ENCODE measurements at places on chromosomes 6 and 20.
A peak's percentile ranks its signal among the peaks of the same experiment; 100 is the strongest.

DNA sequence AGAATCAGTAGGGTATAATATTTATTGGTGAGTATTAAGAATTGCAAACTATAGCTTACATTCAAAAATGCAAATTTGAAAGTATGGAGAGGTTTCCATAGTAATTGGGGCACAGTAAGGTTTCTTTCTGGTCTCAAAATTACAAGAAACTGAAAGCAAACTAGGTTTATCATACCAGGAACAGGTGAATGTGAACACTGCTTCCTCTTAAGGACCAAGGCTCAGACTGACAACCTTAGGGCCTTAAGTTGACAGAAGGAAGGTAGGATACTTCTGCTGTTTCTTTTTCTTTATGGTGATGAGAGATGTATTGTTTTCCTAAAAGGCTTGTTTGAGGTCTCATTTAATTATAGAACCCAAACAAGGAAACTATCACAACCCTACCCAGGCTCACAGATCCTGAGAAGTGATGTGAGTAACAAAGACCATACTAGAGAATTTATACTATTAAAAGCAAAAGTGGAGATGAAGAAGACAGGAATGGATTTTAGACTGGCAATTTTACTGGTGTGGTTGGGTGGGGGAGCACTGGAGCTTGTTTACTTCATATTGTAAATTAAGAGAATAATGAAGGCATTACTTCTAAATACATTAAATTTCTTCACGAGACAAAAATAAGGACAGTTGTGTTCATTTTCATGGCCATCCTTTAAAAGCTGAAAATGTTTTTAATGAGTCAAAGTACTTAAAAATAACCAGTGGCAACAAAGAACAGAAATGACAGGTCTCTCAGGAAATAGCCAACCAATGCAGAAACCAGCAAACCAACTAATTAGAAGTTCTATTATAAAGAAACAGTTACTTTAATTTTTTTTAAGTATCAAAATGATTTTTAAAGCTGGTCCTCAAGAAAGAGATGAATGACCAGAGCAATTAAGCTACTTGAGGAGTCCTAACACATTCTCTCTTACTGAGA is 21.3 kb downstream of the STAU1 start:
- DNase-seq = no peak

DNA sequence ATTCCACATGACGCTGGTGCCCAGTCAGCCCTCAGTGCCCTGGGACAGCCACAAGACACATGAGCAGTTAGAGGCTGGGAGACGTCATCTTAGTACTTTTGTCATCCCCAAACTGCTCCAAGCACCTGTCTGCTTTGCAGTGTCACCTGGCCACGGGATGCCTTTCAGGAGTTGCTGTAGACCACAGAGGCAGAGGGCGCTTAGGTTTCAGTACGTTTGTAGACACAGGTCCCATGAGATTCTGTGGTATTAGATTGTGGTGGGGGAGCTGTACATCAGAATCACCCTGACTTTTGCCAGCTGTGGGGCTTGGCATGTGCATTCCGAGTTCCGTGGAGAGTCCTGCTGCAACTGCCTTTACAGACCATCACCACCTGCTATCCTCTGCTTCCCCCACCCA is 16.7 kb downstream of the MAVS start:
- no peak for DNase-seq

- DNase-seq = no peak
These were observed 11.7 kb downstream of the MMP24 start for GRCh38 chr20:35238170-35238569.

DNA sequence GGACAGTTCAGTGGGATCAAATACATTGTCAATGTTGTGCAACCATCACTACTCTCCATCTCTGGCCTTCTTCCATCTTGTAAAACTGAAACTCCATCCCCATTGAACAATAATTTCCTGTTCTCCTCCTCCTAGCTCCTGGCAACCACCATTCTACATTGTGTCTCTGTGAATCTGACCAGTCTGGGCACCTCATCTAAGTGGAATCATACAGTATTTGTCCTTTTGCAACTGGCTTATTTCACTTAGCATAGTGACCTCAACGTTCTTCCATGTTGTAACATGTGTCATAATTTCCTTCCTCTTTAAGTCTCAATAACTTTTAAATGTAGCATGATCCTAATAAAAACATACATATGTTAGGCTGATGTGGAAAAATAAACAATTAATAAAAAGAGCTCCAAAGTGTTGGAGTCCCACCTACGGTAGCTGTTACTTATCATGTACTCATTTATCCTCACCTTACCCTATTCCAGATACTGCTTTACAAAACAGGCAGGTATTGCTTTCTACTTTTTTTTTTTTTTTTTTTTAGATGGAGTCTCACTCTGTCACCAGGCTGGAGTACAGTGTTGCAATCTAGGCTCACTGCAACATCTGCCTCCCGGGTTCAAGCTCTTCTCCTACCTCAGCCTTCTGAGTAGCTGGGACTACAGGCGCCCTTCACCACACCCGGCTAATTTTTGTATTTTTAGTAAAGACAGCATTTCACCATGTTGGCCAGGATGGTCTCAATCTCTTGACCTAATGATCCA is 91.9 kb downstream of the TNFAIP3 start:
- no peak for DNase-seq

GRCh38 chr6:53986165-53986720 is 125.0 kb upstream of the MLIP start:
- peak; percentile 77 for DNase-seq

- DNase-seq = no peak
These were observed 105.5 kb downstream of the ARMC2 start for GRCh38 chr6:108953681-108954080.

DNA sequence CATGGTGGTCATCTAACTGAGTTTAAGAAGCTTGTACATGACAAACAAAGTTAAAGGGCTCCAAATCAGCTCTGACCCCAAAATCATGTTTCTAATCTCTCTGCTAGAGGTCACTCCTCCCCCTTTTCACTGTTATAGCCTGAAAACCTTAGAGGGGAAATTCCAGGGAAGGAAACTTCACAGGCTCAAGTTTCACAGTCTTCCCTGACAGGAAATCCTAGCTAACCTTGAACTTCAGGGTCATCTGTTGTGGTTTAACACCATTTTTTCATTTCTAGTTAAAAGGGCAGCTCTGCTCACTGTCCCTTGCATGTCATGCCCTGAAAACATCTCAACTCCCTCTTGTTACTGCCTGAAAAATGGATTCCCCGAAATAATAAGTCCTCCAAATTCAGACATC is 104.4 kb upstream of the BMP2 start:
- no peak for DNase-seq

- no peak for DNase-seq
These were observed 2.4 kb downstream of the CSTL1 start for GRCh38 chr20:23441850-23442313.

- no peak for DNase-seq
These were observed 403.1 kb downstream of the BTBD9 start for GRCh38 chr6:38236631-38237030.

GRCh38 chr6:15392182-15392581 is 146.3 kb downstream of the JARID2 start:
- no peak for DNase-seq

DNA sequence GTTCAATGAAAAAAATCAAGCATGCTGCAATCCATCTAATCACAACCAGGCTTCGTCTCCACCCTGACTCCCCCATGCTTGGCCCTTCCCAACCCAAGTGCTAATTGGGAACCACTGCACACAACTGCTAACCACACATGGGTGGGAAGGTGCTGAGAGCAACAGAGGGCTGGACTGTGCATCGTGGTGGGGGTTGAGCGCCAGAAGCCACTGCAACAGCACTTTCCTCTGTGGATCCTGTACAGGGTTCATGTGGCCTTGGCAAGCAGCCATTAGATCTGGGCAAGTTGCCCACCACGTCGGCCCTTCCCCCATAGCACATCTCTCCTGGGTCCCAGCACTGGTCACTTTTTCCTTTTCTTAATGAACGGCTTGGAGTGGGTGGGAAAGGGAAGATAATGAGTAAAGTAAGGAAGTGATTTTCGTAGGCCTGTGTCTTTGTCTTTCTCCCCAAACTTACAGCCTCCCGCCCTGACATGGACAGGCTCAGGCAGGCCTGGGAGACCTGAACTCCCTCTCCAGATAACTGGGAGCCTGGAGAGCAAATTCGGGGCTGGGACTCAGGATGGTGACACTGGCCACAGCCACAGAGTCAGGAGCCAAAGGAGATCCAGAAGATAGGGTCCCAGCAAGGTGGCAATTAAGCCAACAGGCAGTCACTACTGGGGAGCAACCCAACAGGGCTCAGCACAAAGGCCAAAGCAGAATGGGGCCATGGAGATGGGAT is 34.4 kb upstream of the MRPS10 start:
- DNase-seq = no peak

DNA sequence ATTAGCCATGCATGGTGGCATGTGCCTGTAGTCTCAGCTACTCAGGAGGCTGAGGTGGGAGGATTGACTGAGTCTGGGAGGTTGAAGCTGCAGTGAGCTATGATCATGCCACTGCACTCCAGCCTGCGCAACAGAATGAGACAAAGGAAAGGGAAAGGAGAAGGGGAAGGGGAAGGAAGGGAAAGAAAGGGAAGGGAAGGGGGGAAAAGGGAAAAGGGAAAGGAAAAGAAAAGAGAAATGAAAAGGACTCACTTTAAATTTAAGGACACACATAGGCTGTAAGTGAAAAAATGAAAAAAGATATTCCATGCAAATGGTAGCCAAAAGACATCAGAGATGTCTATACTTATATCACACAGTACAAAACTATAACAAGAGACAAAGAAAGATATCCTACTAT is 74.2 kb downstream of the COL21A1 start:
- DNase-seq = no peak

DNA sequence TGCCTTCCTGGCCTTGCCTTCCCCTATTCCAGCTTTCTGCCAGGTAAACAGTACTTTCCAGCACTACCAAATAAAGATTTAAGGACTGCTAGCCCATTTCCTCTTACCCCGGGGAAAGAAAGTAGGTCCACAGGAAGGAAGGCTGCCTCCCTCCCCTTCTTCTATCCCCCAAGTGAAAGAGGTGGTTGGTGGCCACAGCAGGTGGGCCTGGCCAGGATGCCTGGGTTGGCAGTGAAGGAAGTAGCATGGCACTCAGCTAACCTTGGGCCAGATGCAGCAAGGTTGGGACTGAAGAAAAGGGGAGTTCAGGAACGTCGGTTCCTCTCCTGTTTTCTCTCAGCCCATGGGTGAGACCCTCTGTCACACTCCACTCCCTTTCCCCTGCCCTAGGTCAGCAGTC is 8.9 kb downstream of the NFKBIL1 start:
- DNase-seq = no peak

GRCh38 chr6:101711518-101711917 is 318.0 kb downstream of the GRIK2 start:
- DNase-seq = no peak

DNA sequence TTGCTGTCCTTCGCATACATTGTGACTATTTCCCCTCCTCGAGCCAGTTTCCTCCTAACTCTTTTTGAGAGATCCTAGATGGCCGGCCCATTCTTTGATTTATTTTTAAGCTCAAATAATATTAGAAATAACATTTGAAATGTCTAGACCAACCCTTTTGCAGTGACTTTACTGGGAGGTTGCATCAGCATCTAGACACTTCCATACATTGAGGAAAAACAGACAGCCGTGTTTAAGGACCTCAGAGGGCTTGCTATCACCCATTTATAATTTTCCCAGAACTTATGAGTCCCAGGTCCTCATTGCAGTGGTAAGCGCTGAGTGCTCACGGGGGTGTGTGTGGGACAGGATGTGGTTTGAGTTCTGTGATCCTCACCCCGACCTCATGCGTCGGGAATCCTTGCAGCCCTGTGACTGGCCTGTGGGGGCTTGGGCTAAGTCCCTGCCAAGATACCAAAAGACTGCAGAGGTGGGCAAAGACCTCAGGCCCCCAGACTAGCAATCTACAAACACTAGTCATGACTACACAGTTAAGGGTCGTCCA is at the start of gene GPX5:
Gene GPX5 (plus strand): TSS at position 386 of the 544 bp plus-strand sequence. CDS start 133 bp downstream, at position 519.
- DNase-seq = no peak

DNA sequence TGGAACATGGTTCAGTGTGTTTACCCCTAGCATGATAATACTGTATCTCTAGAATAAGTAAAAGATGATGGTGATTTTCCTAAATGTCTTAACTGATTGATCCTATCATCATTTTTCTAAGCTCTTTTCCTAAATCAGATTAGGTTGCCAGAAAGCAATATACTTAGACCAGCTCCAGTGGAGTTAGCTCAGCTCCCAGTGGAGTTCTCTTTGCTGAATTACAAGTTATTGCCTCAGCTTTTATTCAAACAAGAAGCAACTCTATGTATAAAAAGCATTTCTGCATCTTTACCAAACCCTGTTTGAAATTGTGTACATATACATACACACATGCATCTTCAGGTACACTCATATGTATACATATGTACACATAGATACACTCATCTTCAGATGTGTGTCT is 44.9 kb downstream of the SNX9 start:
- DNase-seq = no peak

DNA sequence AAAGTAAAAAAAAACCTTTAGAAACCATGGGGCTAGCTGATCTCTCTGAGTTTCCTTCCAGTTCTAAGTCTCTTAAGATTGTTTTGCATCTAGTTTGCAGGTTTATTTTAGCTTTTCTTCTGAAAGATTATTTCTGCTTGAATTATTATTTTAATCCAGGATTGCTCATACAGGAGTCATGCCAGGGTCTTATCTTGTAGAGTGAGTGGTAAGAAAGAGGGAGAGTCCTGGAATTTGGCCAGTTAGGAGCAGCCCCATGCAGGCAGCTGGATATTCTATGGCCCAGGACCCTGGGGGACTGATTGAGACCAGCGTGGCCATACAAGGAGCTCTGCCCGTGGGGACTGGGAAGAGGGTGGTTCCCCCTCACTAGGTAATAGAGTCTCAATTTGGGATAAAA is 178.9 kb upstream of the HEY2 start:
- DNase-seq = no peak

GRCh38 chr20:39066471-39067242 is 104.5 kb downstream of the DHX35 start:
- no peak for DNase-seq

DNA sequence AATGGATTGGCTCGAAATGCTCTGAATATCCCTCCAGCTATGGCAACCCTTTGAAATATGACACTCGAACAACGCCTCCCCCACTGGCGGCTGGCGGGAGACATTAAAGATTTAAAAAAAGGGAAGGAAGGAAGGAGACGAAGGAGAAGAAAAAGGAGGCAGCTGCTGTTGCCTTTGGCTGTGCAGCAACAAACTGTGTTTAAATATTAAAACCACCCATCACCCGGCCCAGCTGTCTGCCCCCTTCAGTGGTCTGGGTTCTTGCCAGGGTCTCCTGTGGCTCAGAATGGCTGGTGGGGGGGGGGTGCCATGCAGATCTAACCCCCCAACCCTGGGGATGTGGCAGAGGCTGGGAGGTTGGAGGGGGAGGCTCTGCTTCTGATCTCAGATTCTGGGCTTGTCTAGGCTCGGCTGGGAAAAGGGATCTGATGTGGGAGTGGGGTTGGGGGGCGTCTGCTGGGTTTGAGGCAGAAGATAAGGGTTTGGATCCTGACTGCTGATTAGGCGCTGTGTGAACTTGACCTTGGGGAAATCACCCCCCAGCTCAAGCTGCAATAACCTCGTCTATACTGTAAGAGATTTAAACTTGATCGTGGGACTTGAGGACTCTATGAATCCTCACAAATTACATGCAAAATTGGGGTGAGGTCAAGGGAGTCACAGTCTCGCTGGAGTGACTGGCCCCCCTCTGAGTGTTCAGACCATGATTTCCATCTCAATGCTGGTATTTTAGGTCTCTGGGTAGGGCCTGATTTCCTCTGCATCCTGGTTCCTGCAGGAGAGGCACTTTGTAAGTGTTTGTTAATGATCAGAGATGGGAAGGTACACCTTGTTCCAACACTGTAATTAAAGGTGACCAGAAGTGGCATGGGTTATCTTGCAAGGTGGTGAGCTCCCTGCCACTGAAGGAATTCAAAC is 40.3 kb upstream of the BLCAP start:
- peak; percentile 75 for DNase-seq

- DNase-seq = no peak
These were observed 10.7 kb downstream of the PPIL1 start for GRCh38 chr6:36863670-36864540.

All from SK-N-MC (cell line).